ENCODE measurements at places on chromosomes 1 and 21.
A peak's percentile ranks its signal among the peaks of the same experiment; 100 is the strongest.

- no peaks in the 10 kb centered on the region for H3K36me3 ChIP-seq
- no peak for DNase-seq
- H3K27ac ChIP-seq, result no peak overlapping the region
- no peak overlapping the region for H3K4me3 ChIP-seq
Measured at GRCh38 chr1:48216941-48217340, 5.6 kb upstream of the SLC5A9 start.

- H3K4me3 ChIP-seq, result no peak overlapping the region
- no peak for DNase-seq
- no peak overlapping the region for H3K27ac ChIP-seq
- no peaks in the 10 kb centered on the region for H3K36me3 ChIP-seq
- no peaks in the 10 kb centered on the region for H3K27me3 ChIP-seq
- peaks cover 29% of the 10 kb centered on the region for H3K4me1 ChIP-seq
Measured at GRCh38 chr1:228400692-228401454, 5.8 kb downstream of the TRIM11 start.

DNA sequence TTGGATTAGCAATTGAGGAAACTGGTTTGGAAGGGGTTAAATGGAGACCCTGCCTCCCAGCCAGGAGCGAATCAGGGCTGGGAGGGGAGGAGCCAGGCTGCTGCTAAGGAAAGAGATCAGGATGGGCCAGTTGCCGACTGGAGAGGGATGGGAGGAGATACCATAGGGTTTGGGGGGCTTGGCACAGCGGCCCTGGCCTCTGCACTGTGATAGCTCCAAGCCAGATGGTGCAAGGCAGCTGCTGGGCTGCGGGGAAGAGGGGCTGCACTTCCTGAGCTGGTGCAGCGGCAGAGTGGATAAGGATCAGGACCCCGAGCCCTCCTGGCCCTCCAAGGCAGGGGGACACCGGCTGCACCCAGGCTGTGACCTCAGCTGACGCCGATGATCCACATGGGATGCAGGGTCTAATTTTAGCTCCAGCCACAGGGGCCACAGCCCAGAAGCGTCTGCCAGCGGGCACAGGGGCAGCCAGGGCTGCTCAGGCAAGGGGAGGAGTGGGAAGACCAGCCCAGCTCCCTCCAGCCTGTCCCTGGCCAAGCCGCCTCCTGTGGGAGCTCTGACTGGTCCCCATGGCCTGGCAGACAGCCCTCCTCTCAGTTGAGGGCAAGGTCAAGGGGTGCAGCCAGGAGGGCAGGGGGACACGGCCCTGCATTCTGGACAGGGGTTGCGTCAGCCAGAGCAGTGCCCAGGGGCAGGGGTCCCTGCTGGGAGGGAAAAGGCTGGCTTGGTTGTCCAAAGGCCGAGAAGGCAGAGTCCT lies at the start of gene EXTL1:
TSS of gene EXTL1 (plus strand) at position 129 of the 757 bp plus-strand sequence. CDS start 872 bp downstream, outside the sequence.
- DNase-seq, result no peak
- H3K27ac ChIP-seq, result no peak within 1 kb of the TSS
- H3K4me1 ChIP-seq, result no peaks in the 10 kb centered on the region
- H3K36me3 ChIP-seq, result no peaks in the 10 kb centered on the region
- H3K4me3 ChIP-seq, result no peak within 1 kb of the TSS

DNA sequence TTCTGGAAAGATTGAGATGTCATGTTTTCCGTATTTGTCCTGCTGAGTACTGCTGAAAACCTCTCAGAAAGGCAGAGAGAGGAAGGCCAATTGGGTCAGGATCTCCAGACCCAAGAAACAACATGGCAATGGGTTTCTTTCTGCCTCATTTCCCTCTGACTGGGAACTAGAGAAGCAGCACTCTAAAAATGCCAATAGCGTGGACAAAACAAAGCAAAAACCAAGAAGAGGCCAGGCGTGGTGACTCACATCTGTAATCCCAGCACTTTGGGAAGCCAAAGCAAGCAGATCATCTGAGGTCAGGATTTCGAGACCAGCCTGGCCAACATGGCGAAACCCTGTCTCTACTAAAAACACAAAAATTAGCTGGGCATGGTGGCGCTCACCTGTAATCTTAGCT lies 18.3 kb downstream of the TNFRSF9 start:
- no peaks in the 10 kb centered on the region for H3K27me3 ChIP-seq
- H3K27ac ChIP-seq, result no peak overlapping the region
- H3K4me1 ChIP-seq, result no peaks in the 10 kb centered on the region
- no peak overlapping the region for H3K4me3 ChIP-seq

DNA sequence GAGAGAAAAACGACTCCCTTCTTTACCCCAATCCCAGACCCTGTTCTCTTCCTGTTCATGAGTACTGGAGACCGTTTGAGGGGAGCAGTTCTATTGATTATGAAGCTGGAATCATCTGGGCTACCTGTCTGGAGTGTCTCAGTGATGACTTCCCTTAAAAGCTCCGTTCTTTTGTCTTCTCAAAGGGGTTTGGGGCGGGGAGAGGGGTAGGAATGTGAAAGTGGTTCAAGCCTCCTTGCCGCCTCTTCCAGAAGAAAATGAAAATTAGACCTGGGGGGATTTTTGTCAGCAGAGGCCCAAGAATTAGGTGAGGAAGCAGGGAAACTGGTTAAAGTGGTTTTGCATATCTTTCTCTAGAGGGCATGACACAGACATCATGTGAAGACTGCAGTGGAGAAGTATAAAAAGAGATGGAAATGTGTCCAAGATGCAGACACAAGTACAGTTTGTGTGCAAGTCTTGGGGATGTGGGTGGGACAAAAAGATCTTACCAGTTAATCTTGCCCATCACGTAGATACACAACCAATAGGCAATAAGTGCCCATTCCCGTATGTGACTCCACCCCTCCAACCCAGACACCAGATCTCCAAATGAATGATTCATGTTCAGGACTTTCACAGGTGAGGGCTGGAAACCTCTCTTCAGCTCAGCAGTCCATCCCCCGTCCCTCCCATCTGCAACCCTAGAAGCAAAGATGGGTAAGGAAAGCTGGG lies 470 bp upstream of the MTMR11 start:
- DNase-seq, result peak; percentile 72
- peaks cover 42% of the 10 kb centered on the region for H3K4me1 ChIP-seq
- H3K27ac ChIP-seq, result peak overlapping the region; percentile 63

- no peak overlapping the region for H3K4me3 ChIP-seq
- H3K27ac ChIP-seq, result no peak overlapping the region
- H3K36me3 ChIP-seq, result no peaks in the 10 kb centered on the region
- no peaks in the 10 kb centered on the region for H3K27me3 ChIP-seq
Measured at GRCh38 chr1:184284900-184285299, 101.9 kb upstream of the C1orf21 start.

GRCh38 chr1:162222014-162222413 lies 152.5 kb downstream of the NOS1AP start:
- no peak overlapping the region for H3K4me3 ChIP-seq
- no peak overlapping the region for H3K27ac ChIP-seq
- DNase-seq, result no peak

DNA sequence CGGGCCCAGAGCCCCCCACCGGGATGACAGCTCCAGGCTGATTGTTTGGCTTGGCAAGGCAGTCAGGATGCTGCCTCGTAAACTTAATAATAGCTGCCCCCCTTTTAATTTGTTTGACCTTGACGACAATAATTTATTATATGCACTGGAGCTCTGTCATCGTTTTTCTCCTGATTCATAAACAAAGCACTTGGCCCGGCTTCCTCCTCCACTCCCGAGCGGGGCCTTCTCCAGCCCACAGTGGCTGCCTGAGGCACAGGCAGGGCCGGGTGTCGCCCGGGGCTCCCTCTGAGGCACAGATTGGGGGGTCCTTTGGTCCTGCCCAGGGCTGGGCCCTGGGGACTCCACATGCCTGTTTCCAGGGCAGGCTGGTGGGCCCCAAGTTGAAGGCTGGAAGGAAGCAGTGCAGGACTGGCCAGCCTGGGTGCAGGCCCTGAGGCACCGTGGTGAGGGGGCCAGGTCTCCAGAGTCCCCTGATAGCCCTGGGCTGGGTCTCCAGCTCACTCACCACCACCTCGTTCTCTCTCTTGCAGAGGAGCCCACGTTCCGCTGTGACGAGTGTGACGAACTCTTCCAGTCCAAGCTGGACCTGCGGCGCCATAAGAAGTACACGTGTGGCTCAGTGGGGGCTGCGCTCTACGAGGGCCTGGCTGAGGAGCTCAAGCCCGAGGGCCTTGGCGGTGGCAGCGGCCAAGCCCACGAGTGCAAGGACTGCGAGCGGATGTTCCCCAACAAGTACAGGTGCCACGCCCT lies 52.0 kb upstream of the ARHGEF16 start:
- peaks cover 7% of the 10 kb centered on the region for H3K4me1 ChIP-seq
- H3K4me3 ChIP-seq, result no peak overlapping the region

DNA sequence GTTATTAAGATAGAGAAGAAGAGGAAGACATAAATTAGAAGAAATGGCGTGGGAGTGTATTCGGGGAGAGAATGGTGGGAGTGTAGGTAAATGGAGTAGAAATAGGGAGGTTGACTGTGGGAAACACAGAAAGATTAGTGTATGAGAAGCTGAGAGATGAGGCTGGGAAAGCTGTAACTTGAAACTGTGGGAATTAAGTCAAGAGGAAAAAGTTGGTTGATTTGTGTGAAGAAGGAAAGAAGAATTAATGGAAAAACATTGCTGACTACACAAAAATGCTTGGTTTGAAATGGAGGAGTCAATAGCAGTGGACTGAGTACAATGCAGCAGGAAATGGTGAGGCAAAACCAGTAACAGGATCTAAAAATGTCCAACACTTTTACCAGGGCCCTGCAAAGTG lies 448.3 kb downstream of the PTPRC start:
- no peaks in the 10 kb centered on the region for H3K36me3 ChIP-seq
- H3K4me1 ChIP-seq, result no peaks in the 10 kb centered on the region
- no peaks in the 10 kb centered on the region for H3K27me3 ChIP-seq
- no peak for DNase-seq
- H3K27ac ChIP-seq, result no peak overlapping the region

DNA sequence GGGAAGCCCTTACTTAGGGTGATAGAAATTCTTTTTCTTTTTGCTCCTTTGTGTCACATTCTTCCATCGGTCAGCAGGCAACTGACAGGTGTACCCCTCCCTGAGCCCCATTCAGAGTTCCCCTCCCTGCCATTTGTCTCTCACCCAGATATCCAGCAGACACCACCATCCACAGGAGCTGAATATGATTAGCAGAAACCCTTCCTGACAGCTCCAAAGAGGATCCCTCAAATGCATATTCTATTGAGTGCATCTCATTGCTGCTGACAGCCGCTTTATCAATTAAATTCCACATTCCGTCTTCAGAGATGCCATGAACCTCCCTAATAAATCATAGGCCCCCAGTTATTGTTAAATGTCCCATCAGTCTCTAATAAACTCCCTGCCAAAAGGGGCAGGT lies 6.1 kb upstream of the DDX20 start:
- no peak overlapping the region for H3K27ac ChIP-seq
- H3K27me3 ChIP-seq, result no peaks in the 10 kb centered on the region
- H3K4me1 ChIP-seq, result no peaks in the 10 kb centered on the region

- DNase-seq, result no peak
- H3K27ac ChIP-seq, result no peak overlapping the region
- H3K4me3 ChIP-seq, result no peak overlapping the region
- H3K36me3 ChIP-seq, result no peaks in the 10 kb centered on the region
- H3K27me3 ChIP-seq, result no peaks in the 10 kb centered on the region
- no peaks in the 10 kb centered on the region for H3K4me1 ChIP-seq
Measured at GRCh38 chr1:214895011-214895600, 187.4 kb upstream of the KCNK2 start.

DNA sequence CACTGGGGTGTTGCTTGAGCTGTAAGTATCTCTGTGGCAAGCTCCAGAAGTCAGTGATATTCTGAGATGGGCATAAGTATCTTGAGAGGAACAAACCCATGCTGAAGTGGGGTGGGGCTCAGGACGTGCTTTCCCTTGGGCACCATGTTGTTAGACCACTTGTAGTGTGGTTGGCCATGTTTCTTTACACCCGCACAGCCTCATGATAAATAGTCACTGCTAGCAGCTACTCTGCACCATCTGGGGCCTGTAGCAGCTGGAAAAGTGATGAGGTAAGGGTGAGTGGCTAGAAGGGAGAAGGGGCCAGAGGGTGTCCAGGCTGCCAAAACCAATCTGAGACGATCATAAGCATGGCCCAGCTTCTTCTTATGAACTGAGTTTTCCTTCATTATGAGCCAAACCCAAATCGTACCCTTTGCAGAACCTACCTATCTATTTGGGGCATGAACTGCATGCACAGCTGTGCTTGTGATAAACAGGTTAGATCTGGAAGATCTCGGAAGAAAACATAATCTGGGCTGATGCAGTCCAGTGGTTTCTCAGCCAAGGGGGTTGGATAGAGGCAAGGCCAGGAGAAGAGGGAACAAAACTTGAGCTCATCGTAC lies 91.9 kb upstream of the IRF2BP2 start:
- H3K4me3 ChIP-seq, result no peak overlapping the region
- no peaks in the 10 kb centered on the region for H3K36me3 ChIP-seq
- no peak for DNase-seq
- H3K27me3 ChIP-seq, result no peaks in the 10 kb centered on the region
- no peak overlapping the region for H3K27ac ChIP-seq
- no peaks in the 10 kb centered on the region for H3K4me1 ChIP-seq

GRCh38 chr1:182872881-182873280 lies 33.7 kb downstream of the DHX9 start:
- H3K4me3 ChIP-seq, result no peak overlapping the region
- DNase-seq, result no peak
- H3K4me1 ChIP-seq, result no peaks in the 10 kb centered on the region
- H3K27ac ChIP-seq, result no peak overlapping the region
- H3K36me3 ChIP-seq, result no peaks in the 10 kb centered on the region

GRCh38 chr1:181089017-181089675 lies 646 bp downstream of the IER5 start:
- H3K4me3 ChIP-seq, result peak overlapping the region; percentile 89
- DNase-seq, result peak; percentile 26
- H3K27me3 ChIP-seq, result no peaks in the 10 kb centered on the region
- H3K4me1 ChIP-seq, result peaks cover 30% of the 10 kb centered on the region

DNA sequence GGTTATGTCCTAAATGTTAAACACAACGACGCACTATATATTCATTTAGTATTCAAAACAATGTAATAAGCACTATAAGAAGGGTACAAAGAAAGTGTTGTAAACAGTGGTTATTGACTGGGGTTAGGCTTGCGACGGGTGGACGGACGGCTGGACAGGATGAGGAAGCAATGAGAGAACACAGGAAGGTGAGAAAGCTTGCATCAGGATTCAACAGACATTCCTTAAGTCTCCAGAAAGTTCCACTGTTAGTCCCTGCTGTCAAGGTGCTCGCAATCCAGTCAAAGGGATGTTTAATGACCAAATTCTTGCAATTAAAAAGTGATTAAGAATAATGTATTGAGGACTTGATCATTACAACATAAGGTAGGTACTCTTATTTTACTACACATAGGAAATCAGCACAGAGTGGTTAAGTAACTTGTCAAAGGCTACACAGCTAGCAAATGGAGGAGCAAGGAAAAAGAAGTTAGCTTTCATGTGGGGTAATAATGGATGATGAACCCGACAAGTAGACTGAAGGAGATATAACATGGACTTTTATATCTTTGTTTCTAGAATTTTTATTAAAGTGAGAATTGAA lies 994 bp upstream of the ACBD6 start:
- no peaks in the 10 kb centered on the region for H3K36me3 ChIP-seq
- no peak for DNase-seq
- H3K4me3 ChIP-seq, result peak overlapping the region; percentile 73

GRCh38 chr1:216690603-216691002 lies 32.6 kb downstream of the ESRRG start:
- H3K27ac ChIP-seq, result no peak overlapping the region
- H3K27me3 ChIP-seq, result no peaks in the 10 kb centered on the region
- no peaks in the 10 kb centered on the region for H3K36me3 ChIP-seq

GRCh38 chr1:214354440-214355148 lies 73.6 kb downstream of the SMYD2 start:
- no peak for DNase-seq
- no peaks in the 10 kb centered on the region for H3K27me3 ChIP-seq
- no peak overlapping the region for H3K27ac ChIP-seq
- no peak overlapping the region for H3K4me3 ChIP-seq
- H3K4me1 ChIP-seq, result no peaks in the 10 kb centered on the region

All from Peyer's patch (tissue), 4 donors.